Renal pelvis (tissue), 12 donors: ENCODE measurements at places on chromosomes 6 and 20. TPM values are rescaled to one million over a fixed set of nuclear protein-coding genes. Genes with fewer than 3 reads are reported as not detected.

KCNQ2 gene
- 7.1 TPM for polyA plus RNA-seq

OPRL1 gene
- 1.2 TPM for polyA plus RNA-seq

SPATA25 gene
- polyA plus RNA-seq = 8.2 TPM

DNA sequence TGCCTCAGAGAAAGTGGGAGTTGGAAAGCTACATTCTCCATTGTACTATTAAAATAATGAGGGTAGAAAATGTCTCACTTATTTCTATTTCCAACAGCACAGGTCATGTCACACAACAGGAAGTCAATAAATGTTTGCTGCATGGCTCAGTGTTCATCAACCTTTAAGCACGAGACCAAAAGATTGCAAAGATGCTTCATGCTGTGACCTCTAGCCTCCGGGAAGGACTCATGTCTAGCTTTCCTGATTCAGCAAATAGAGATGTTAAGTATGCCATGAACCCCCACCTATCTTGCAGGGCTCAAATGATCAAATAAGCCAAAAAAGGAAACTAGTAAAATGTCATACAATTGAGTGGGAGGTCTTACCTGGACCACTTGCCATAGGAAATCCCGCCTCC lies 57.4 kb downstream of the NCOA6 start:
- no peak for DNase-seq

- DNase-seq = no peak
Measured at GRCh38 chr20:34689486-34689885, 12.6 kb upstream of the PIGU start.
